ENCODE measurements at places on chromosomes 2 and 18. TPM values are rescaled to one million over a fixed set of nuclear protein-coding genes. Genes with fewer than 3 reads are reported as not detected.

- no peak for DNase-seq
These were observed 73.8 kb downstream of the KIF5C start for GRCh38 chr2:148948868-148949267.

DNA sequence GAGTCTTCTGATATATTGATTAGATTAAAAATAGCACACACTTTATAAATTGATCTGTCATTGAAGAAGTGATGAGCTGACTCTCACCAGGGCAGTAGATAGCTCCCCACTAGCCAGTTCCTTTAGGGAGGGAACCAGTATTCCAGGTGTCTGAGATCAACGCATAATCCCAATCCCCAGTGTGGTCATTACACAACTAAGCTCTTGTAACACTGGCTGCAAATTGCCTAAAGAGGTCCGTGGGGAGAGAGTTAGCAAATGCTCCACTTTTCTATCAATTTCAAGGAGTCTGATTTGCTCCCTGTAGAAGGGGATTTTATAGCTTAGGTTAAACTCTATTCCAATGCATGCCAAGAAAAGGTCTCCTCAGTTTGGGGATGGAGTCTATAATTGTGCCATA, 7.7 kb downstream of the SLC14A1 start:
- DNase-seq: no peak

DNA sequence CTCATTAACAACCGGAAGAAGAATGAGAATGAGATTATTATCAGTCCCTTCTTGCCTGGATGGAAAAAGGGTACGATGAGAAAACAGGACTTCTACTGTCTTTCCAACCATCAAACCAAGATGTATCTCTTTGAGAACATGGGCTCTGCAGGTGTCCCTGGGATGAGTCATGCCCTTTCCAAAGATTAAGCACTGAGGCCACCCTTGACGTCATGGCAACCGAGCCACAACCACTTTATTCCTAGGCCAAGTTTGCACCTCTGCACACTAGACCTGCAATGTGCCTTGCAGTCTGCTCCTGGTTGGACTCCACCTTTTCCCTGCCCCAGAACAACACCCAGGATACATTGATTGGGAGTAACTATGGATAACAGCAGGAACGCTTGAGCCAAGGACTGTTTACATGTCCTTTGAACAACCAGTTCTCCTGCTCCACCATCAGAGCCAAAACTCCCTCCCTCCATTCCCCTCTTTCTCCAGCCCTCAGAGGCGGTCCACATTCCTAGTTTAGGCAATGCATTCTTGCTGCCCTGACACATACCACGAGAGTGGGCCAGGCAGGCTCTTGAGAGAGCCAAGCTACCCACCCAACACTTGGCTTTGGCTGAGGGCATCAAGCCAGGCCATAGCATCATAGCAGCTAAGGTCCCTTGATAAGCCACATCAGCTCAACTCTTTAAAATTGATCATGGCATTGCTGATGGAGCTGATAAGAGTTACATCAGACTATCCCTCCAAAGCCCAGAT, 310.7 kb downstream of the TNS1 start:
- DNase-seq: no peak

DNA sequence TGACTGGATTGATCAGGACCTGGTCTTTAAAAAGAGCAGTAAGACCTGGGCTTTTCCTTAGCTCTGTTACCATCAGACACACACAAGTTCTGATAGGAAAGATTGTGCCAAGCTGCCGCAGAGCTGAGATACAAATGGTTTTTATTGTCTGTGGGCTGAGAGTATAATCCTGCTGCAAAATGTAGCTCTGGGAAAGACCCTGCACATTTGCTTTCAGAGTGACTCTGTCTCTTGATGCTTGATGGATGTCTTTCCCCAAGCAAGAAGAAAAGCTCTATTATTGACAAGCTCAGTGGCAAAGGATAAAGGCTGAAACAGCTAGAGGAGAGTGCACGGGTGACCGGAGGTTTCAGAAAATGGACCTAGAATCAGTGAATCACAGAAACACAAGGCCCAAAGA, 95.3 kb upstream of the PARD3B start:
- no peak for DNase-seq

DNA sequence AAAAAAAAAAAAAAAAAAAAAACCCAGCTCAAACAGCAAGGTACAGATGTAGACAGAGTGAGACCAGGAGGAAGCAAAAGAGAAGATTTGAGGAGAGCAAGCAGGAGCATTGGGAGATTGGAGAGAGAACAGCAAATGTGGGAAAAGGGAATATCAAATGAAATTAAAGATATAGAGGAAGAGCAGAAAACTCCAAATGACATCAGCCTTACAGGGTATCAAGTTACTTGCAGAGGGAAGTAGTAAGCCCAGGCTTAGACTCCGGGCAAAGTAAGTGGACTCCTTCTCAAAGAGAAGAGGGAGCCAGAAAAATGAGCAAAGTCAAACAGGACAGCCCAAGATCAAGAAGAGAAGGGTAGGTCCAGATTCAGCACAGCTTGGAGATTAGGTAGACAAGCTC, 93.3 kb upstream of the PPP1CB start:
- no peak for DNase-seq

DNA sequence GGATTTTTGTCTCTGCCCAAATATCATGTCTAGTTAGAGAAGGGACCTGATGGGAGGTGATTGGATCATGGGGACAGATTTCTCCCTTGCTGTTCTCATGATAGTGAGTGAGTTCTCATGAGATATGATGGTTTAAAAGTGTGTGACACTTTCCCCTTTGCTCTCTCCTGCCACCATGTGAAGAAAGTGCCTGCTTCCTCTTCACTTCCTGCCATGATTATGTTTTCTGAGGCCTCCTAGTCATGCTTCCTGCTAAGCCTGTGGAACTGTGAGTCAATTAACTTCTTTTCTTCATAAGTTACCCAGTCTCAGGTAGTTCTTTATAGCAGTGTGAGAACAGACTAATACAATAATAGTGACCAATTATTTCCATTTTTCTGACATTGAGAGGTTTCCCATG, 167.3 kb upstream of the CYRIA start:
- DNase-seq: no peak

DNA sequence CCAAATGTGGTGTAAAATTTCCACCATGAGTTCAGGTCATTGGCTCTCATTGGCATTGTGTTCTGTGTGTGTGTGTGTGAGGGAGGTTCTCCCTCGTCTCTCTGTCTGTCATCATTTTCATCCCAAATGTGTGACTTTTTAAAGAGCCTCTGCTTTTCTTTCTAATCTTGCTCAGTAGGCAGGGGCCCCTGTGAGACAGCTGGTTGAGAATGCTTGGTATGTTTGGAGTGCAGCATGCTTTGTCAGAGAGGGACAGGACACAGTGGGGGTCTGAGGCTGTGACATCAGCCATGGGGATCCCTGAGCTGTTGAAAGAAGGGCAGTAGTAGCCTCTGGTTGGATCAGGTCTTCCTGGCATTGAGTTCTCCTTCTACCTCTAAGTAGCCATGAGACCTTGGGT, 10.6 kb downstream of the PTPRM start:
- DNase-seq: no peak

- no peak for DNase-seq
These were observed 284.5 kb downstream of the ZNF521 start for GRCh38 chr18:25067275-25068025.

DNA sequence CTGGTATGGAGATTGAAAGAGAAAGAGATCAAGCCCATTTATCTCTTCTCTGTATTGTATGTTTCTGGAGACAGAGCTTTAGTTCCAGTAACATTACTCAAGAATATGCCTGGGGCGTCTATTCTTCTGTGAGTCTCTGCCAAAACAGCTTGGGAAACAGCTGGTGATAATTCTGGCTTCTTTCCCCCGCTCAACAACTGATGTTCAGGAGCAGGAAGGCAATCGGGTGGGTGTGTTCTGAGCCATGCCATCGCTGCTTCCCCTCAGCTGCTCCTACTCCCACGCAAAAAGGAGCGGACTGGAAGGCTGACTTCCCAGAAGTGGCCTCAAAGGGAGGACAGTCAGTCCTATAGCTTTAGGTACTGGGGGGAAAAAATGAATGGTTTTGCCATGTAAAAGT, 695.1 kb downstream of the PLCL1 start:
- DNase-seq: peak; percentile 60

DNA sequence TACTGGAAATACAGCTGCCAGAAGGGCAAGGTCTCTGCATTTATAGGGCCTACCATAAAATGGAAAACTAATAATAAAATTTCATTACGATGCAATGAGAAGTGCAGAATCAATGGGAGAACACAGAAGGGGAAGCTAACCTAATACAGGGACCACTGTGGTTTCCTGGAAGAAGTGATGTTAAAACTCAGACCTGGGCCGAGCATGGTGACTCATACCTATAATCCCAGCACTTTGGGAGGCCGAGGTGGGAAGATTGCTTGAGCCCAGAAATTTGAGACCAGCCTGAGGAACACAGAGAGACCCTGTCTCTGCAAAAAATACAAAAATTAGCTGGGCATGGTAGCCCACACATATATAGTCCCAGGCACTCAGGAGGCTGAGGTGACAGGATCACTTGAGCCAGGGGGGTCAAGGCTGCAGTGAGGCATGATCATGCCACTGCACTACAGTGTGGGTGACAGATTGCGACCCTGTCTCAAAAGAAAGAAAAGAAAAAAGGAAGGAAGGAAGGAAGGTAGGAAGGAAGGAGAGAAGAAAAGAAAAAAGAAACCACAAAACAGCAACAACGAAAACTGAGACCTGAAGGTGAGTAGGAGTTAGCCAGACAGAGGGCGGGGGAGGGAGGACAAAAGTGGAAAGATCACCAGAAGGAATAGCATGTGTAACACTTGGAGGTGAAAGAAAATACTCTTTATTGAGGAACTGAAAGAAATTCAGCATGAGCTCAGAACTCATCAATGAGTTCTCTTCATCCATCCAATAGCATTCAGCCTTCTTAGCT, 58.3 kb upstream of the DTNA start:
- DNase-seq: no peak

DNA sequence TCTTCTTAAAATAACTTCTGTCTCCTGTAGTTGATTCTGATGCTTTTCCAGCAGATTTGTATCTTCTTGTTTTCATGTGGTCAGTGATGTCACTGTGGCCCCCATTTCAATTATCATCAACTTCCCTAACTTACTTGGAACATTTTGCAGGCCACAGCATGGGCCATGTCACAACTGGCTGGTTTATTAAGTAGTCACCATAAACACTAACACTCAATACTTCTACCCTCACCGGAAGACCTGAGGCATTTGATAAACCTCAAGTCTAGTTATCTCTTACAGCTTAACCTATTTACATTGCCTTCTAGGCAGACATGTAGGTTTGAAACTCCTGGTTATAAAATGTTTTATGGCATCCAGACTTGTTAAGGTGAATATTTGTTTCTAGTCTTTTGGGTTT, 37.4 kb upstream of the PROKR1 start:
- DNase-seq: no peak

- no peak for DNase-seq
These were observed 34.2 kb downstream of the RAB12 start for GRCh38 chr18:8643326-8643878.

- no peak for DNase-seq
These were observed 61.7 kb downstream of the RNF152 start for GRCh38 chr18:61831071-61831470.

DNA sequence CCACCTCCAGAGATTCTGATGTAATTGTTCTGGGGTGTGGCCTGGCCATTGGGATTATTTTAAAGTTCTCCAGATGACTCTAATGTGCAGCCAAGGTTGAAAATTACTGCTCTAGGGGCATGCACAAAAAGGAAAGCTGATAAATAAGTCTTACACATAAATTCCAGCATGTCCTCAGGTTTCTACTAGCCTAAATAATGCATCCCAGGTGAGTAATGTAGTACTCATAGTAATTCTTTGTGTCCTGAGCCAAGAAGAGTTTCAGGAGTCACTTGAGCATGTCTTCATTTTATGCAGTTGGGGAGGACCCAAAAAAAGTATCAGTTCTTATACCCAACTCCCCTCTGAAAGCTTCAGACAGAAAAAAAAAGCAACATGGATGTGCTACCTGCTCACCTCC, 130.1 kb upstream of the SP5 start:
- no peak for DNase-seq

GRCh38 chr18:46891742-46892214, 25.5 kb downstream of the PIAS2 start:
- no peak for DNase-seq

DNA sequence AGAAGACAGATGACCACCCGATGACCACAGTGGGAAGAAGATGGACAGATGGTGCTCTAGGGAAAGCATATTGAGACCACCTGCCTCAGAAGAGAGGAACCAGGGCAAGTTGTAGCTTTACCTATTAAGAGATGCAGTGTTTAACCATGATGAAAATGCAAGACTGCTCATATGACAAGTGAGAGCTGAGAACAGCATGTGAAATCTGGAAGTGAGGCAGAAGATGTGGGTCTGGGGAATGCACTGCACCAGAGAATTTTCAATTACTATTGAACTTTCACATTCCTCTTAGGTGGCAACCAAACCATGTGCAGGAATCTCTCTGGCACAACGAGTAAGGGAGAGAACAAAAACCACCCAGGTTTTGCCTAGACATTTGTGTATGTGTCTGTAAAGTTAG, 184.8 kb upstream of the CRIM1 start:
- no peak for DNase-seq

- DNase-seq: no peak
These were observed 172.1 kb downstream of the ANKRD44 start for GRCh38 chr2:197138506-197138905.

GRCh38 chr2:152234277-152234676, 58.7 kb upstream of the STAM2 start:
- DNase-seq: no peak

DNA sequence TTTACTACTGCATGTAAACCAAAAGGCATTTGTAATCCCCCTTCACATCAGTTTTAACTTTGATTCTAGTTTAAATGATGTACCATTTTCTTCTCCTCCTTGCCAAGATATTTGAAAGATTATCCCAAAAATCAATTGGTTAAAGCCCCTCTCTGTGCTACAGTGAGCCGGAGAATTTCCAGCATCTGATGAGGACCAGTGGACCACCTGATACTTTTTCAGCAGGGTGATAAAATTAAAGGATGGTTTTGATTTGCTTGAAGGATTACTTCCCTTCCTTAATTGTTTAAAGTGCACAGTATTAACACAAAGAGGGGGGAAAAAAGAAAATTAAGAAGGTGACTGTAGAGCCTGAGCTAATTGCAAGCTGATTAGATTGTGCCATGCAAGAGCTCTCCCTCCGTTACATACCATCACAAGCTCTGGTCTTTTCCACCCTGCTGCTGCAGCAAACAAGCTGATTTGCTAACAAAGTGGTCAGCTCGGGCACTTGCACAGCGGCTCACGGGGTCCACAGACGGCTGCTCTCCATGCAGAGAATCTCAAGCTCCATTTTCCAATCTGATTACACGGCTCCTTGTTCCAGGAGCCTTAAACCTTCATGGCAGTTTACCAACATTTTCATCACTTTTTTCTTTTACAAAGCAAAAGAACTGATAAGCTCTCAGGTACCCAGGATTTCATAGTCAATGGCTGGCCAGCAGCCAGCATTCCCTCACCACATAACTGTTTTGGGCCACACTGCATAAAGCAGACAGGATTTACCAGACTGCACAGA, 22.1 kb downstream of the FIGN start:
- peak; percentile 41 for DNase-seq

Gene TRIM54
- 2.6 TPM for total RNA-seq

Gene HJURP
- total RNA-seq: not detected

Gene PKDCC
- 56.6 TPM for total RNA-seq

Gene KDM3A
- total RNA-seq: 61.8 TPM

Gene ZNF513
- total RNA-seq: 19.2 TPM

Gene FKBP1B
- 39.8 TPM for total RNA-seq

Gene EVA1A
- 0.77 TPM for total RNA-seq

Gene COL5A2
- total RNA-seq: 22.5 TPM

Gene LCT
- 0.11 TPM for total RNA-seq

Data from dorsolateral prefrontal cortex (tissue), 122 donors.